ENCODE measurements at places on chromosomes 16 and 17.
A peak's percentile ranks its signal among the peaks of the same experiment; 100 is the strongest.

DNA sequence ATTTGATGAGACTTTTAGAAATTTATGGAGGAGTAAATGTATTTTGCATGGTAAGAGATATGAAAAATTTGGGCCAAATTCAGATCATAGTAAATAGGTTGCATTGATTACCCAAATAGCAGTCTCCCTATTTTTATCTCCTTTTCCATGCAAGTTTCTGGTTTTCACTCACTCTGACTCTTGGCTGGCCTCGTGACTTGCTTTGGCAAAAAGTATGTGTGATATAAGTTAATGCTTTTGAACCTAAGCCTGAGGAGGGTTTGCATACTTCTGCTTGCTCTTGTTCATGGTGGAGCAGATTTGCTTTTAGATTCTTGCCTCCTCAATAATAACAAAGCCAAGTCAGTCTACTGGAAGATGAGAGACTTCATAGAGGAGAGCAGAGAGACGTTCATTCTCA, 1045.9 kb upstream of the CDH8 start:
- DNase-seq: no peak

- DNase-seq: no peak
Measured at GRCh38 chr17:28577466-28577824, 750 bp upstream of the ALDOC start.

GRCh38 chr16:85354686-85355514, 242.6 kb upstream of the CIBAR2 start:
- no peak for DNase-seq

- DNase-seq: peak; percentile 71
Measured at GRCh38 chr16:71919035-71919434, 23.7 kb downstream of the IST1 start.

GRCh38 chr17:57523926-57524632, 221.0 kb downstream of the CCDC182 start:
- no peak for DNase-seq

GRCh38 chr17:38898812-38899348, 26.5 kb upstream of the LASP1NB start:
- peak; percentile 79 for DNase-seq

GRCh38 chr17:51736356-51736755, 422.2 kb downstream of the CA10 start:
- DNase-seq: no peak

DNA sequence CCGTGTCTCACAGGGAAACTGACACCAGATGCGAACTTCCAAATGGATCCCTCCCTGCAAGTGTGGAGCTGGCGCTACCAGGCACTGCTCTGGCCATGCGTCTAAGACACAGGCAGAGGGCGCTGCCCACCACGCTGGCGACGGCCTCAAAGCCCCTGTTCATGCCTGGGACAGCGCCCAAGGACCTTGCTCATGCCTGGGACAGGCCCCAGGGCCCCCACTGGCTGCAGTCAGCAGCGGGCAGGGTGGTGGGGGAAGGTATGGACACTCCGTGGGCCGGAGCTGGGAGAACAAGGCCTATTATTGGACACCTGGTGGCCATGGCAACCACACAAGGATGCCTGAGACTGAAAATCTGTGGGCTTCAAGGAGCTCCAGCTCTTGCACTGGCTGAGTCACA, 8.8 kb downstream of the ZG16B start:
- DNase-seq: peak; percentile 79

DNA sequence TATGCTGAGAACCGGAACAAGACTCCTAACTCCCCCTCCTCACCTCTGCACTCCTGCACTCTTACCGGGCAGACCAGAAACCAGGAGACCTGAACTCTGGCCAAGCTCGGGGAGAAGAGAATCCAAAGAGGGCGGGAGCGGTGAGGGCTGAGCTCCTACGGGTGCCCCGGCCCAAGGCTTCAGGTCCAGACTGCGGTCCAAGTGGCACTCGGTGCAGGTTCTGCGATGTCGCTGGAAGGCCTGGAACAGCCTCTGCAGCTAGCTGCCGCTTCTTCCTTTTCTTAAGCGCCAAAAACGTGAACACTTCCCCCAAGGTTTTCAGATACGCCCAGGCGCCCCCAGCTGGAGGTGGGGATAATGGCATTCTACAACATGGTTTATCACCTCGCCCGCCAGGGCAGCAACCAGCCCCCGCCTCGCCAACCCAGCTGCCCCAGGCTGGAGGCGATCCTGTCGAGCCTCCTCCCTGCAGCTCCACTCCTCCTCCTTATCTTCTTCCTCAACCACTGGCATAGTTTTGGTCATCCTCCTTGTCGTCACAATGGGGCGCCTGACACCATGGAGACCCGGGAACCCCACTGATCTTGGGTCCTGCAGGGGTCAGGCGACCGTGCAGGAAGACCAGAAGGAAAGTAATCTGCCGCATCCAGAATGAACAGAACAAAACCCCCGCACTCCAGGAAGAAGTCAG, 1735.9 kb downstream of the TP53TG3F start:
- DNase-seq: no peak

GRCh38 chr17:57943140-57943539, 12.1 kb downstream of the CUEDC1 start:
- DNase-seq: peak; percentile 72

DNA sequence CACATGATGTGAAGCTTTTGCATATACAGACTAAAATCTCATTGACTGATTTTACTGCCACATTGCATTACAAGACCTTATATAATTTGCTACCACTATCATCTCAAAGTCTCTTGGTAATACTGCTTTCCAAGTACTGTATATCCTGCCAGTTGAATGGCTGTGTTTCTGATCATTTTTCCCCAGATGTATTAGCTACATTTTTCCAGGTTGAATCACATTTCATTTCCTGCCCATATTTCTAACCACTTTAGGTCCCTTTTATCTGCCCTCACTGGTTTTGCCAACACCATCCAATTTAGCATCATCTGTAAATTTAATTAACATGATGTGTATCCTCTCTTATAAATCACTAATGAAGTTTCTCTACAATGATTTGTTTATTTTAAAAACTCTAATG, 365.7 kb upstream of the PMFBP1 start:
- DNase-seq: no peak

DNA sequence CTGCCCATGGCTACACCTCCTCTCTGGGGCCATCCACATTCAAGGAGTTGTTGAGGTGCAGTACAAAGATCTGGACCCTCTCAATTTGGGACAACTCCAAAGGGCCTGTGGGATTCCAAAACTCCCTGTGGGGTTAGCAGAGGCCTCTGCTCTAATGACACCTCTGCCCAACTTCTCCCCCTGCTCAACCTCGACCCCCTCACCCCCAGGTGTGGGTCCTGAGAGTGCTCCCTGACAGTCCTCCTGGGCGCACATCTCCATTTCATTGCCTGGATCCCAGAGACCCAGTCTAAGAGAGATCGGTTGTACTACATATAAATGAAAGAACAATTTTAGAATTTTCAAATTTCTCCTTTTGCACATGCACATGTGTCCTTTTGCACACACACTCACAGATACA, 73.0 kb upstream of the NKD1 start:
- no peak for DNase-seq

DNA sequence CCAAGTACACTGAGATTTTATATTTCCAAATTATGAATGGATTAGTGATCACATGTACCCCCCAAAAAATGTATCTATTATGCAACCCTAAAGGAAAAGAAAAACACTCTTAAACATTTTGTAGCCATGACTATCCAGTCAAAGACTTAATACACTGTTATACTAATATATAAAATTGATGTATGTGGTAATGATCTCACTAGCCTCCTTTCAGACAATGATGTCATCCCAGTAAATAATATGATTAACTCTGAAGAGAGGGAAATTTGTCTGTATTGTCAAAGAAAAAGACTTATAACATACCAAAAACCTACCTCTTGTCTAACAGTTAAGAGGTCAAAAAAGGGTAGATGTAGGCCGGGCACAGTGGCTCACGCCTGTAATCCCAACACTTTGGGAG, 80.7 kb downstream of the USP32 start:
- peak; percentile 8 for DNase-seq

- no peak for DNase-seq
Measured at GRCh38 chr17:69856946-69857345, 218.1 kb upstream of the KCNJ16 start.

- no peak for DNase-seq
Measured at GRCh38 chr17:70290770-70291169, 121.4 kb downstream of the KCNJ2 start.

- peak; percentile 47 for DNase-seq
Measured at GRCh38 chr17:75109046-75109406, 743 bp upstream of the ARMC7 start.

DNA sequence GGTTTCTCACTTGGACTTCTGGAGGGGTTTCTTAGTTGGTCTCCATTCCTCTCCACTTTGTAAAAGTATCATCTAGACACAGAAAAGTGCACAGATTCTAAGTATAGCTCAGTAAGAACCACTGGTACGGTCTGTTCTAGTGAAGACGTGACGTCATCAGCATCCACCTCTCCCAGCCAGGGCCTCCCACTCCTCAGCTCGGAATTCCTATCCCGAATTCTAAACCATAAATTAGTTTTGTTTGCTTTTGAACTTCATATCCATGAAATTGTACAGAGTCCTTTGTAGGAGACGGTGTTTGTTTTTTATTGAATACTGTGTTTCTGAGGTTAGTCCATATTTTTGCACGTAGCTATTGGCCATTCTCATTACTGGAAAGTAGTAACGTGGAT, 25.5 kb downstream of the FOXK2 start:
- DNase-seq: no peak

GRCh38 chr17:740240-741017, 8.0 kb downstream of the TLCD3A start:
- DNase-seq: peak; percentile 95

GRCh38 chr16:73010150-73010676, 37.7 kb downstream of the ZFHX3 start:
- DNase-seq: peak; percentile 64

GRCh38 chr17:7250695-7251627, 573 bp downstream of the CTDNEP1 start:
- peak; percentile 77 for DNase-seq

DNA sequence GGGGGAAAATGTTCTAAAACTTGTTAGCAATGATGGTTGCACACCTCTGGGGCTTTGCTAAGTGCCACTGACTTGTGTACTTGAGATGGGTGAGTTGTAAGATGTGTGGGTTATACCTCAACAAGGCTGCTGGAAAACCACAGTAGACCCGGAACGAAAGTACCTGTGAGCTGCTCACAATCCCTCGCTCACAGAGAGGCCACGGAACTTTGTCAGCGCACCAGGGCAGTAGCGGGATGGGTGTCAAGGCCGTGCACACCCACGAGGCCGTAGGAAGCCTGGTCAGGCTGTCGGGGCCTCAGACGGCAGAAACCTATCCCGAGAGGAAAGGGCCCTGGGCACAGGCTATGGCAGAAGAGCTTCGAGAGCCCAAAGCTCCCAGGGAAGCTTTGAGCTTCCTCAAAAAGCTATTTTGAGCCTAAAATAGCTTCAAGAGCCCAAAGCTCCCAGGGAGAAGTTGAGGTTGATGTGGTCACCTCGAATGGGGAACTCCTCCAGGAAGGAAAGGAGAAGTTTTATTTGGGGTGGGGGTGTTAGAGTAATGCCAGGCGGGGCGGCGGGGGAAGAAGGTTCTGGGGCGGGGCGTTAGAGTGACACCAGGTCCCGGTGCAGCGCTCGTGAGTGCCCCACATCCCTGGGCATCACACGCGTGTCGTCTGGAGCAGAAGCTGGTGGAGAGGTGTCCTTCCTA, 19.0 kb downstream of the CBFA2T3 start:
- DNase-seq: peak; percentile 92

DNA sequence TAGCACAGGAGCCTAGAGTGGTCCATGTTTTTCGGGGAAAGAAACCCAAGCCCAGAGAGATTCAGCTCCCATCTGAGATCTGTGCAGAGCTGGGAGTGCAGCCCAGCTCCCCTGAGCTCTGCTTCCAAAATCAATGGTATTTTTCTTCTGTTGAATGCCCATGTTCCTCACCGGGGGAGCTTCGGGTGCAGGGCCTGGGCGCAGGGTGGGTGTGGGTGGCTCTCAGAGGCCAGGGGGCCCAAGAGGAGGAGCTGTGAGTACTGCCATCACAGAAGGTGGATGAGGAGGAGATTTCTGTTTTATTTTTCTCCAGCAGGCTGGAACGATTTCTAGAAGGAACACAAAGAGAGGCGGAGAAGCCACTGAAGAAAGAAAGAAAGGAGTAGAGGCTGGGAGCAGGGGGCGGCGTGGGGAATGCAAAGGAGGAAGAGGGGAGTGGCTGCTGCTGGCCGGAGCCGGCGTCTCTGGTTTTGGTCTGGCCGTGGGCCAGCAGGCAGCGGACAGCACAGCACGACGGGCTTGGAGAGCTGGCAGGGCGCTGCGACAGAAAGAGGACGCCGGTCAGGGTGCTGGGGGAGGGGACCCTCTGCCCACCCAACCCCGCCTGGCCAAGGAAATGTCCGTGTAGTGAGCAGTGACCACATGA, 76.2 kb upstream of the KSR1 start:
- peak; percentile 57 for DNase-seq

DNA sequence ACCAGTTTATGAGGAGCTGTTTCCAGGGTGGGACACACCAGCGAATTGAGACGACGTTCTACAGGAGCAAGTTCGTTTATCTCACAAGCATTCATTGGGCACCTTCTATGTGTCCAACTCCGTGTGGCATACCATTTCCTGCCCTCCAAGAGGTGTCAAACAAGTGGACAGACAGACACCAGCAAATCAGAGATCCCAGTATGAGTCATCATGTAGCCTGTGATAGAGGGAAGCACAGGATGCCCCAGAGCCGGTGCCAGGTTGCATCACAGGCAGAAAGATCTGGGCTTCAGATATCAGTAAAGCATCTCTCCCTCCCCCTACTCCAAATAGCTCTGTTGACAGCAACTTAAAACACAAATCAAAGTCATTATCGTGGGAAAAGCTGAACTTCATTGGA, 31.8 kb upstream of the MAF start:
- DNase-seq: no peak

- no peak for DNase-seq
Measured at GRCh38 chr16:2019518-2019920, at the start of gene NPW. TSS of gene NPW (plus strand) at chr16:2019785.

GRCh38 chr17:81031566-81032550, 3.1 kb upstream of the BAIAP2 start:
- no peak for DNase-seq

DNA sequence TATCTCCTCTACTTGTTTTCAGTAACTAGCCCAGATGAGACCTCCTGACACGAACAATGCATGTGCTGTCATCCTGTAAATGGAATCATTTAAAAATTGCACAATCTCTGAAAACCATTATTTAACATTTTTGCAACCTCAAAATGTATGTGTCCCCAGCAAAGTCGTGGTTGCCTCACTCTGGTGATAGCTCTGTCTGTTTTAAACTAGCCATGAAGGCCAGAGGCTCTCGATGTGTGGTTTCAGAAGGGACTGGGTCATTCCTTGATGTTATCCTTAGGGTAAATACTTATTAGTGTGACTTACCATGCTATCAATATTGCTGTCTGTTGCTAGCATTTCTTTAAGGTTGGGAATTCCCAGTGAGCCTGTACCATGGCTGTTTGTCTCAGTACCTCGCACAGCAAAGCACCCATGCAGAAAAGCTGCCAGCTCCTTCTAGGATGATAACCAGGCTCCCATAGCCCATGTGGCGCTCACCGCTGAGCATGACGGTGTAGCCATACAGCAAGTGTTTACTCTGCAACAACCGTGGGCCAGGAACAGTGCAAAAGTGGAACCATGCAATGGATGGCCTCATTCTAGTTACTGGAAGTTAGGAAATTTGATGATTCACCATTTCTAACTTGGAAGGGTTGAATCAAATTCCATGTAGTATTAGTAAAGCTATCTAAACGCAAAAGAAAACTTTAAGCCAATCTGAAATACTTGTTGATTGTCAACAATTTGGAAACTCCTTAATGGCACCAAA, 2.9 kb upstream of the PGS1 start:
- peak; percentile 90 for DNase-seq
